SW480 (cell line): ENCODE measurements at places on chromosomes 7 and 10.
A peak's percentile ranks its signal among the peaks of the same experiment; 100 is the strongest.

- no peak for DNase-seq
These were observed 363.7 kb downstream of the BMPER start for GRCh38 chr7:34269084-34269483.

- DNase-seq = peak; percentile 7
These were observed 78.2 kb downstream of the NT5C2 start for GRCh38 chr10:103114876-103115275.

- no peak for DNase-seq
These were observed 98.2 kb downstream of the UNCX start for GRCh38 chr7:1330801-1331425.

DNA sequence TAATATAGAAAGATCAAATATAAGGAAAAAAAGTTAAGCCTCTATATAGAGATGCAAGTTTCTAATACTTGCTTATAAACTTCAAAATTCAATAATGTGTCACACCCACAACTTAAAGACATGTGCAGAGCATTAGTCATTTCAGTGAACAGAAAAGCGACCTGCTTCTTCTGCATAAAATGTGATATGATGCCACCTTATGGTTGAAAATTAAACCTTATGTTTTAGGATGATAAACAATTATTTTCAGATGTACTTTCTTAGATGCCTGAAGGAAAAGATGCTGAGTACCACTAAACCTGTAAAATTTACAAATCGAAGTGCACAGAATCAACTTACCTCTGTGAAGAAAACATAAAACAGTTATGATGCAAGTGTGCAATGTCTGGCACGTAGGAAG lies 96.0 kb downstream of the MTERF1 start:
- DNase-seq = peak; percentile 83

DNA sequence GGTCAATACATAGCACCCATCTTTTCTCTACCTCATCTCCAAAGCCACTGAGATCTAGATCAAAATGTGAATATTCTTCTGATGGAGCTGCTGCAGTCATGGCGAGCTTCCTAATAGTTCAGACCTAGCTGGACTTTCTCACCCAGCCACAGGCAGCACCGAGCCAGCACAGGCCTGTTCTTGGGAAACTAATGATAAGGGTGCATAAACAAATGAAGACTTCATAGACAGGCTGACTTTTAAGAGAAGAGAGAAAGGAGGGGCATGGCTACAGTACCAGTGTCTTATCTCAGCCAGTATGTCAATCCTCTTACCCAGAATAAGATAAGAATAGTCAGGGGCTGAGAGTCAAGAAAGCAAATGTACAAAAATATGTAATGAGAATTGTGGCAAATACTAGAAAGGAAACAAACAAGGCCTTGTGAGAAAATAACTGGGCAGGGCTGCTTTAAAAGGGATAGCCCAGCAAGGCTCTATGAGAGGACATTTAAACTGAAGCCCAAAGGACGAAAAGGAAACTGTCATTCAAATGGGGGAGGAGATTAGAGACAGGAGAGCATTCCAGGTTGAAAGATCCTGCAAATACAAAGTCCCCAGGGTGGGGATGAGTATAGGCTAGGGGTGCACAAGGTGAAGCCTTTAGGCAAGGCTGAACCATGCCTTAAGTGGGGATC lies 21.8 kb upstream of the CDK14 start:
- DNase-seq = no peak

GRCh38 chr7:44547536-44548231 lies 6.6 kb upstream of the NPC1L1 start:
- DNase-seq = no peak

DNA sequence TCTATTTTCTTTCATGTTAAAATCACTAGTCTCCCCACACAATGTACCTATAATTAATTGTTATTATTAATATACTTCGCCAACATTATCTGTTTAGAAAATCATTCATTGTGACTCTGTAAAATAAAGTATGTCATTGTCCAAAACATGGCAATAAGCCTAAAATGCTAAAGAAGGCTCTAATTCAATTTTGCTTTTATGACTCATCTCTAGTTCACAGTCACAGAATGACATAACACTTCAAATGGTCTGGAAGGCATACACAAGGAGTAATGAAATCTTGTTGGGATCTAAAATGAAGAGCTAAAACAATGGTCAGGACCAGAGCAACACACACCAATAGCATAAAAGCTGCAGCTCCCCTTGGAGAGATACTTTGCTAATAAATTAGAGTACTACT lies 505.8 kb downstream of the GPAM start:
- no peak for DNase-seq

- no peak for DNase-seq
These were observed 151.1 kb upstream of the SHH start for GRCh38 chr7:155963356-155963755.
